ENCODE measurements at places on chromosomes 1 and 21.
A peak's percentile ranks its signal among the peaks of the same experiment; 100 is the strongest.

DNA sequence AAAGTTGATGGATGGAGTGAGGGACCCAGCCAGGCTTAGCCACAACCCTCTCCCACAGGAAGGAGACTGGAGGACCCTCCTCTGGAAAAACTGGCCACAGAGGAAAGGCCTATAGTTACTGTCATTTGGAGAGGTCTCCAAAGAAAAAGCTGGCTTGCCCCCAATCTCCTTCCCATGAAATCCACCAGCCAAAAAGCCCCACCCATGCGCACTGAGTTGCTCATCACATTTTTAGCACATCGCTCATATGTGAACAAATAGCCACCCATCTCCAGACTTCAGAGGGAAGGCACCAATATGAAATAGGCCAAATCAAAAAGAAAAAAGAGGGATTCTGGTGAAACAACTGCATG, 36.9 kb upstream of the QSOX1 start:
- no peak for DNase-seq

DNA sequence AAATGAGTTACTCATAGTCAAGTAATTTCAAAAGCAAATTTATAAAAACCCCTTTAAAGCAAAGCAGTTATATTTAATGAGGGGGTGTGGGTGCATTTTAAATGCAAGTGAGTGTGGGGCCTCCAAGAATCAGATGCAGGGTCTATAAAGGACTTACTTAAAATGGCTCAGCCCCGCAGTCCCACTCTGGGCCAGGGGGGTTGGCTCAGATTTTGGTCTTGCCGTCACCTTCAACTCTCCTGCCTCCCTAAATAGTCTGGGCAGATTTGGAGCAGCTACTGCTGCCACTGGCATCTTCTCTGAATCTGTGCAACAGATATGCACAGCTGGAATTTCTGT, 16.2 kb downstream of the AMPD2 start:
- DNase-seq = no peak

DNA sequence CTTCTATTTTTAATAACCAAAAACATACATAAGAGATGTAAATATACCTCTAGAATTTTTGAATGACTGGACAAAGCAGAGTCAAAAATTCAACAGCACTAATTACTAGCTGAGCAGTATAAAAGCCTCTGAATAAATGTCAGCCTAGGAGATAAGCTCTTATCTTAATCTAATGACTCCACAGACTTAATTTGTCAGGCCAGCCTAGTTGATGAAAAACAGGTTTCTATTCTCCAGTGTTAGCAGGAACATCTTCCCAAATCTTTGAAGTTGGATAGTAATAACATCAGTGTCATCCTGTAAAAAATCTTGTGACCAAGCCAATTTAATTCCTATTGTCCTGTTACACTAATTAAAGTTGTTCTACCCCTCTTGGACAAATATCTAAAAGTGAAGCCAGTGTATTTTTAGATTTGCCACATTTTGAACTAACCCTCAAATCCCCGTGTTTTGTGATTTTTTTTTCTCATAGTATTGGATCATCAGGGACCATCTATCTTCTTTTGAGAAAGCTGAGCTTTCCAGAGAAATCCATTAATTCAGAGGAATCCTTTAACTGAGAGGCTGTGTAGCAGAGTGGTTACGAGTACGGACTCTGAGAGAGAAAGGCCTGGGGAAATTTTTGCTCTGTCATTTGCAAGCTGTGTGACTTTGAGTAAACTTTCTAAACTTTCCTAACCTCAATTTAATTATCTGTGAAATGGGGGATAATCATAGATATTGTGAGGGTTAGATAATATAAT, 41.2 kb downstream of the LMO4 start:
- no peak for DNase-seq

GRCh38 chr21:17673261-17674020, 60.7 kb upstream of the BTG3 start:
- no peak for DNase-seq

DNA sequence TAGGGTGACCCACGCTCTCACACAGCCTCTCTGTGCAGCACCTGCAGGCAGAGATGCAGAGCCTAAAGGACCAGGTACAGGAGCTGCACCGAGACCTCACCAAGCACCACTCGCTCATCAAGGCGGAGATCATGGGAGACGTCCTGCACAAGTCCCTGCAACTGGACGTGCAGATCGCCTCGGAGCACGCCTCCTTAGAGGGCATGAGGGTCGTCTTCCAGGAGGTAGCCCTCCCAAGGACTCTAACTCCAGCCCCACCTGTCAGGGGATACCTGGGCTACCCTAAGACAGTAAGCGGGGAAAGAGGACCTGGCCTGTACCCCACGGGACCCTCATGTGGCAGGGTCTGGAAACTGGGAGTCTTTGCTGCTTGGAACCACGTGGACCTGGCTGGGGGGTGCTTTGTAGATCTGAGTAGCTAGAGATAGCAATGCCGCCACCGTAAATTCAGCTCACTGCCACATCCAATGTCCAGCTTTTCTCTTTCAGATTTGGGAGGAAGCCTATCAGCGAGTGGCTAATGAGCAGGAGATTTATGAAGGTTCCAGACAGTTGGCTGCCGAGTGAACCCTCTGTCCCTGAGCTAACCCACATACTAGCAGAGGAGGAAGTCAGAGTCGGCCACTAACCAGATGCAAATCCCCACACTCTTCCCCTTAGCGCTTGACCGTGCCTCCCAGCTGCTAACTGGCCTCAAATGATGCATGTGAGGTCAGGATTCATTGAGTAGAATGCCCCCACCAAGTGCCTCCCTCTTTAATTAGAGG, 6.5 kb downstream of the RNF207 start:
- DNase-seq = no peak

GRCh38 chr1:191876631-191877030, 281.6 kb upstream of the RGS18 start:
- DNase-seq = no peak

DNA sequence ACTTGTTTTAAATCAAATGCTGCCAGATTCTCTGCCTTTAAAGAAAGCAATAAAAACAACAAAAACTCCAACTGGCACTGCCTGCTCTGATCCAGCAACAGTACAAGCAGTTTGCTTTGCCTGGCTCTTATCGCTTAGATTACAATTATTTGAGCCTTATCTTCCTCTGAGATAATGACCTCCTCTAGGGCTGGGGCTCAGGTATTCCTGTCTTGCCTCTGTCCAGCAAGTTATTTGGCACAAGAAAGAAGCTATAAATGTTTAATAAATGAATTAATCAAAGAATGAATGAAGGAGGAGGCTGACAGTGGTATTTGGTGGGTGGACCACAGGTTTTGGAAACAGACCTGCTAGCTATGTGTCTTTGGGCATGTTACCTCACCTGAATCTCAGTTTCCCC, 6.7 kb upstream of the SLC2A1 start:
- no peak for DNase-seq

DNA sequence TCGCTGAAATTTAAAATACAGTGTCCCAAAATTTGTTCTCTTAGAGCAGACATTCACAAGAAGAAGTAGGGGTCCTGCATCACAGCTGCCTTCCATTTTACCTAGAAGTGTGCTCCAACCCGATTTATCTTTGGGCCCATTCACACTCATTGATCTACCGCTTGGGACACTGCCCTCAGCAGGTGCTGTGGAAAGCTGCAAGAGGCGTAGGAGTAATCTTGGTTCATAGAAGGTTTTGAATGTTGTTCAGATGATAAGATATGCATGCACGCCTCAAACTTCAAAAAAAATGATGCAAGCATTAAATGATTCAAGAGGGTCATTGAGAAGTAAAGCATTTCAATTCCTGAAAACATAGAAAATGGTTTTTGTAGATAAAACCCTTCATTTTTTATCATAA, 18.6 kb upstream of the C1orf105 start:
- DNase-seq = no peak

DNA sequence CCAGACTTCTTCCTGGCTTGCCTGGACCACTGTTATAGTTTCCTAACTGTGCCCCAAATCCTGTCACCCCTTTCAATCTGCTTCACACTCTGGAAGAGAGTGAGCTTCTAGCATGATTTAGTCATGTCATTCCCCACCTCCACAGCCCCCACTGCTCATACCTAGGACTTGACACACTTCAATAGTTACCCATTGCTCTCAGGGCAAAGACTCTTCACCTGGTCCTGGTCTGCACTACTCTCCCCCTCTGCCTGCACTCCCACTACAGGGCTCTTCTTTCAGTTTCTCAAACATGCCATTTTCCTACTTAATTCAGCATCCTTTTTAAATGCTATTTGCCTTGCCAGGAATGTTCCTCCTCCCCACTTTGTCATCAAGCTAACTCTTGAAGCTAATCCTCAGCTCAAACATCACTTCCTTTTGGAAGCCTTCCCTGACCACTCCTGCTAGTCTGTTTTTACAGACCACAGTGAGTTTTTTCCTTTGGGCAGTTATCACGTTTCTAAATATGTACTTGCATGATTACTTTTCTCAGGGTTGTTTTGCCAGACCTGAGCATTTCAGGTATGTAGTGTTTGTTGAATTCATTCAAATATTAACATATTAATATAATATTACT, 24.7 kb downstream of the CYP2J2 start:
- no peak for DNase-seq

- DNase-seq = peak; percentile 72
These were observed 106.9 kb downstream of the ZNF281 start for GRCh38 chr1:200302921-200303290.

GRCh38 chr1:9281071-9281827, 11.4 kb upstream of the SPSB1 start:
- DNase-seq = no peak

DNA sequence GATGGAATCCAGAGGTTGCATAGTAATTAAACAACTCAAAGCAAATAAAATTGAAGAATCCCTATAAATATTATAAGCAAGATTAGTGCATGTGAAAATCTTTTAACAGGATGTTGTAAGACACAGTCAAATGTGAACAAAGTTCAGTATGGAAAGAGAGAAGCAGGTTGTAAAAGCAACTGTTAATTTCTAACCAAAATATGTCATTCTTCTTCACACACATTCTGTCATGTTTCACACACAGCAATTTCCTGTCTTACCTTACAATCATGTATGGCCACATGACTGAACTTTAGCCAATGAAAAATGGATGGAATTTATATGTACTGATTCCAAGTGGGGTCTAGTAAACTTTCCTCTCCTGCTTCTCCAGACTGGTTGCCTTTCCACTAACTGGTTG, 527.7 kb upstream of the TMPRSS15 start:
- DNase-seq = no peak

DNA sequence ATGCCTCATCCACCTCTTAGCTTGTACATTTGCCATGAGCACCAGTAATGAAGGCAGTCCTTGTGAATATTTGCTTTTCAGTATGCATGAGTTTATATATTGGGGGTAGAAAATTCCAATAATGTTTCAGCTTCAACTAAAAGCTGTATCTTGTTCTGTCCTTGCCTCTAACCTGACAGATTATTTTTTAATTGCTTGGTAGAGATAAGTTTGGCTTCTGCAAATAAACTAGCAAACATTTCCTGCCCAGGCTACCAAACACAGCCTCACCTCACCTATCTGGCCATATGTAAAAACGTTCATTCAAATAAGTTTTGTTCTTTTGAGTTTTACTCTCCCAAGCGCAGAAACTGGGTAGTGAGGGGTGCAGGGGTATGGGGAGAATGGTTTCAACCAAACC, 75.6 kb upstream of the HOOK1 start:
- DNase-seq = no peak

GRCh38 chr1:180950321-180950720, 37.6 kb downstream of the KIAA1614 start:
- DNase-seq = no peak

GRCh38 chr1:165435801-165436200, 9.1 kb downstream of the RXRG start:
- DNase-seq = no peak

DNA sequence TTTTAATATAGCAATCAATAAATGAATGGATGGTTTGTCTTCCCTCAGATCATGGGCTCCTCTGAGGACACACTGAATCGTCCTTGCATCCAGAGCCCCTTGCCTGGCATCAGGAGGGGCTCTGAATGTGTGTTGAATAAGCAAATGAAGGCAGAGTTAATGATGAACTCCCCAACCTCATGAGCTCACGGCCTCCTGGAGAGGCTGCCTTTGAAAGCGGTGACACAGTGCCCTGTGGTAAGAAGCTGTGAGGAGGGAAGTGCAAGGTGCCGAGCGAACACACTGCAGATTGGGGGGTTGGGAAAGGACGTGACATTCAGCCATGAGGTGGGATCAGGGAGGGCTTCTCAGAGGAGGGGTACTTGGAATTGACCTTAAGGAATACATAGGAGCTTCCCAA, 3.2 kb upstream of the PARS2 start:
- no peak for DNase-seq

- no peak for DNase-seq
These were observed 240.9 kb downstream of the KIF26B start for GRCh38 chr1:245395680-245396079.

DNA sequence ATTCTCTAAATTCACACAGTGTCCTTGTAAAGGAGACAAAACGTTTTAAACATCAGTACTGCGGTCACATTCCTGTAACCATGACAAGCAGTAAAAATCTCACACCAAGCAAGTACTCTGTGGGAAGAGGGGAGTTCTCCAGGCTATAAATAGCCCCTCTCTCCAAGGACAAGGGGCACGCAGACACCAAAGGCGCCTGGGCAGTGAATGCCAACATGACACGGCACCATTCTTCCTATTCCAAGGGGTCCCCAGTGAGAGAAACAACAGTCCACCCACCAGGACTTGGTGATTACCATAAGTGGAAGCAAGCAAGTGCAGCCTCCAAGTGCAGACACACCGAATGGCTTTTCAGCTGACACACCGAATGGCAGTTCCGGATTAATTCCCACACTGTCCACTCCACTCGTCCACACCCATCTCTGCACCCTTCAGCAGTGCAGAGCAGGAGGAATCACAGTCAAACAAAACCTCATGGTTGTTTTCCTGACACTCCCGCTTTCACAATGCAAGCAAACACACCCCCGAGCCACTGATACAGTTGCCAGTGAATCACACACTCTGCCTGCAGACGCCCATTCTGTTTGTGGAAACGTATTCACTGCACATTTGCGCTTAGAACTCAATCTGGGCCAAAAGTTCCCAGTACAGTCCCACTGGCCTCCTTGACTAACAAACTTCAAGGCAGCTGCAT, 1.8 kb downstream of the PTTG1IP start:
- no peak for DNase-seq

DNA sequence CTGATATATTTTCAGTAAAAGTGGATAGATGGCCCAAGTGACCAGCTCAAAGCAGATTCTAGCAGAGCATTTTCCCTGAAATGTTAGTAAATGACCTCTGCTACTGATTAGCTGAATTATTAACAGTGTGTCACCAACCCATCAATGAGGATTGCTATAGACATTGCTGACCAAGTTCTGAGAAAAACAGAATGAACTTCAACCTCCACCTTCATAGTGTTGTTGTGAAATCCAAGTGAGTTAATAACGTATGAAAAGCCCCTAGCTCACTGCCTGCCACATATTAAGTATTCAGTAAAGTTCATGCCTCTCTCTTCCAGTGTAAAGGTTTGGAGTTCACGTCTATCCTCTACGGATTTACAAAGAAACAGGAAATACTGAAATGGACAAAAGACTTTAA, 15.8 kb downstream of the PLPP3 start:
- DNase-seq = no peak

- DNase-seq = no peak
These were observed 860 bp upstream of the SHCBP1L start for GRCh38 chr1:182953826-182954225.

GRCh38 chr1:185566995-185567394, 167.2 kb upstream of the HMCN1 start:
- no peak for DNase-seq

- DNase-seq = no peak
These were observed 16.9 kb downstream of the MATN1 start for GRCh38 chr1:30706528-30706927.

- no peak for DNase-seq
These were observed 93.6 kb downstream of the SIM2 start for GRCh38 chr21:36792505-36792967.

- DNase-seq = no peak
These were observed 21.1 kb upstream of the ZRANB2 start for GRCh38 chr1:71101839-71102376.

All from putamen (tissue), 1 donor.